ENCODE measurements at places on chromosomes 1 and 21.

GRCh38 chr1:166040202-166040997 is 126.4 kb downstream of the FAM78B start:
- no peak for DNase-seq

GRCh38 chr1:152167835-152168534 is 9.0 kb upstream of the RPTN start:
- DNase-seq: no peak

DNA sequence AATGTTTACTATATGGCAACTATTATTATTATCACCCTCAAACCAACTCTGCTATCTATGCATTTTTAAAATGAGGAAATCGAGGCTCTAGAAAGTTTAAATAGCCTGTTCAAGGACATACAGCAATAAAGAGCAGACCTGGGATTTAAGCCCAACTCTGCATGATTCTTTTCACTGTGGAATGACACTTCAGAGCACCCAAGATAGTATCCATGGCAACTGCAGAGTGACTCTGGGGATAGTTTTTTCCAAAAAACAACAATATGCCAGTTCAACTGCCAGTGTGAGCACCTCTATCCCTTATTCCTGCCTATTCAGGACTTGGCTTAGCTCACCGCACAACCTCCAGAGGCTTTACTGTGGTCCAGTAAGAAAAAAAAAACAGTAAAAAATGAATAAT is 293.9 kb downstream of the BRINP2 start:
- no peak for DNase-seq

GRCh38 chr1:74247881-74248528 is 12.8 kb downstream of the TNNI3K start:
- no peak for DNase-seq

DNA sequence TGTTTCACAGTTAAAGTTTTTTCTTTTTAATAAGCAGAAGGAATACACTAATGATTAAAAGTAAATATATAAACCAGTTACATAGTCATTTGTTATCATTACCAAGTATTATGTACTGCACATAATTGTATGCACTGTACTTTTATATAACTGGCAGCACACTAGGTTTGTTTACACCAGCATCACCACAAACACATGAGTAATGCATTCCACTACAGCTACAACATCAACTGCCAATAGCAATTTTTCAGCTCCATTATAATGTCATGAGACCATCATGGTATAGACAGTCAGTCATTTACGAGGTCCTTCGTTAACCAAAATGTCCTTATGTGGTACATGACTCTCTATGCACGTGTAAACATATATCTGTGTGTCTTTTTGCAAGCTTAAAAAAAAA is 35.2 kb downstream of the SCYL3 start:
- no peak for DNase-seq

GRCh38 chr1:206039046-206039973 is 13.7 kb upstream of the RHEX start:
- DNase-seq: no peak

GRCh38 chr1:119911775-119912174 is 15.5 kb upstream of the ADAM30 start:
- no peak for DNase-seq

- no peak for DNase-seq
Observed at GRCh38 chr21:44297525-44298290, 2.1 kb upstream of the PFKL start.

DNA sequence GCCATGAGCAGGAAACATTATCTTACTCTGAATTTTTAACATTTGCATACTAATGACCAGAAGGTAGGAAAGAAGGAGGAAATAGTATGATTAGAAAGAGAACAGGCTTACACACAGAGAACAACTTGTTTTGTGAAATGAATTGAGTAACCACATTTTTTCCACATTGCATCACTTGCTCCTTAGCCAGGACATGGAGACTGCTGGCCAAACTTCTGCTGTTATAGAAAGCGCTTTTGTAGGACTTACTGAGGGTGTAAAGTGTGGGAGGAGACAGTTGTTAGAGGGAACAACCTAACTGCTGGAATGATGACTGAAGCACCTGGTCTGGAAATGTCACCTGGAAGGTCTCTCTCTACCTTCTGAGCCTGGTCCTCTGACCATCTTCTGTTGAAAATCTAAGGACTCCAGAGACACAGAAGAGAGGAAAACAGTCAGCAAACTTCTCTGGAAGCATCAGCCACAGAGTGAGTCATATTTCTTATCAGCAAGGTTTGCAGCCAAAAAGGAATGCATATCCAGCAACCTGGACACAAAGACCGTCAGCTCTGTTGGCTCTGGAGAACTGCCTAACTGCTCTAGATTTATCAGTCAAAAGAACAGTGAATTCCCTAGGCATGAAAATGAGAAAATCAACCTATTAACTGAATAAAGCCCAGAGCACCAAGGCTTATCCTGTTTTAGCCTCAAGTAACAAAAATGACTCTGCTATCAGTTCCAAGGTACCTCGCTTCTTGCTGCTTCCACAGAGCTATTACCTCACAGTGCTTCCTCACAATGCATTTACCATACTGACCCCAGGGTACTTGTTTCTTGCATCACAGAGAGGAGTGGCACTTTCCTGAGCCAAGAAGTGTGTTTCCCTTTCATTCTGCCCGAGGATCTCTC is 88.0 kb upstream of the SLFNL1 start:
- DNase-seq: no peak

Measured in activated gamma-delta T cell (primary cell).